ENCODE measurements at places on chromosomes 5 and 9. TPM values are rescaled to one million over a fixed set of nuclear protein-coding genes. Genes with fewer than 3 reads are reported as not detected.
A peak's percentile ranks its signal among the peaks of the same experiment; 100 is the strongest.

DNA sequence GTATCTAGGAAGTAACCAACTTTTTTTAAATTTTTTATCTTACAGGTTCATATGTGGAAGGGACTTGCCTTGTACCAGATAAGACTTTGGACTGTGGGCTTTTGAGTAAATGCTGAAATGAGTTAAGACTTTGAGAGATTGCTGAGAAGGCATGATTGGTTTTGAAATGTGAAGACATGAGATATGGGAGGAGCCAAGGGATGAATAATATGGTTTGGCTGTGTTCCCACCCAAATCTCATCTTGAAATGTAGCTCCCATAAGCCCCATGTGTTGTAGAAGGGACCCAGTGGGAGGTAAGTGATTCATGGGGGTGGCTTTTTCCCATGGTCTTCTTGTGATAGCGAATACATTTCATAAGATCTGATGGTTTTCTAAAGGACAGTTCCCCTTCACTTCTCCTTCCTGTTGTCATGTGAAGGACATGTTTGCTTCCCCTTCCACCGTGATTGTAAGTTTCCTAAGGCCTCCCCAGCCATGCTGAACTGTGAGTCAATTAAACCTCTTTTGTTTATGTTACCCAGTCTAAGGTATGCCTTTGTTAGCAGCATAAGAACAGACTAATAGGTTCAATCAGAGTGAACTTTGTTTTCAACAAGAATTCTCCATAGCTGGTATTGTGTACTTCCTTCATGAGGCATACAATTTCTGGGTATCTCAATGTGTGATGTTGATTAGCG lies 535.6 kb upstream of the MEF2C start:
- H3K27ac ChIP-seq: no peak overlapping the region
- DNase-seq: no peak
- H3K27me3 ChIP-seq: no peaks in the 10 kb centered on the region
- H3K4me3 ChIP-seq: no peak overlapping the region
- no peaks in the 10 kb centered on the region for H3K4me1 ChIP-seq

DNA sequence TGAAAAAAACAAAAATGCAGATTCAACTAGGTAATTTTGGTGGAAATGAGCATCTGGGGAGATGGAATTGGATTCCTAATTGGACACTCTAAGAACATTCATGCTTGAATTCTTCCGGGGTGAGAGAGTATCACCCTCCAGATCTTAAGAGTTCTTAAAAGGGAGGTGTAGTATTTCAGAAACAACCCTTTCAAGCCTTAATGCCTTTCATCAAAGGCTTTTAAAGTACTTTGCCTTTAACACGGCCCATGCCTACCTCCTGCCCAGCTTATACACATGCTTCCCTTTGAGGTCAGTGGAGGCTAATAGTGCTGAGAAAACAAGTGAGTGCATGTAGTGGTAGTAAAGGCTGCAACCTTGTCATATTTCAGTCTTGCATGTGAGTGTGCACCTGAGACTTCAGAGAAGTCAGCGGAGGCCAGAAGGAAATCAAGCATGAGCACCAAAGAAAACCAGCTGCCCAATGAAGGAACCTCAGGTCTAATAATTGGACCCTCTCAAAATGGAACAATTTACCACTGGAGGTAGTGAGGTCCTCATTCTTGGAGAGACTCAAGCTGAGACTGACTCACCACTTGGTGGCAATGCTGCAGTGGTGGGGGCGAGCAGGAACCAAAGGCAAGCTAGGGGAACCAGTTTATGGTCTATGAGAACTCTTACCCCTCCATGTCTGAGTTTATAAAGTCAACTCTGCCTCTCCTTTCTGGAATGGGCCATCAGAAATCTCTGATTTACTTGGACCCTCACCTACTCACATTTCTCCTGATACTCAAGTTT lies 98.4 kb upstream of the GDNF start:
- no peaks in the 10 kb centered on the region for H3K27me3 ChIP-seq
- H3K4me3 ChIP-seq: no peak overlapping the region
- H3K27ac ChIP-seq: no peak overlapping the region
- no peaks in the 10 kb centered on the region for H3K4me1 ChIP-seq

DNA sequence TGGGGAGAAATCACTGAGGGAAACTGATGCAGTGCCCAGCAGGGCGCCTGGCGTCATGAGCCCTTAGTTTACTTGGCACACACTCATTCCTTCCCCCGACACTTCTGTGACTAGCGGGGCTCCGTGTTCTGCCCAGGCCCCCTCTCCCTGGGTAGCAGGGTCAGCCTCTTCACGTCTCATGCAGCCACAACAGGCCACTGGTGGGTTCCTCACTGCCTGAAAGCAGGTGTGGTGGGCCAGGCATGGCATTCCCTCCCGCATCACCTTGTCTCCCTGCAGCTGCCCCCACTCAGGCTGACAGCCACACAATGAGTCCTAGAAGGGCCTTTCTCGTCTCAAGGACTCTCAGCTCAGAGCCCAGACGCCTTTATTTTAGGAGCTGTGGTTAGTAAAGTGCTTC lies 51.1 kb upstream of the CPLX2 start:
- no peaks in the 10 kb centered on the region for H3K36me3 ChIP-seq
- H3K4me3 ChIP-seq: no peak overlapping the region
- H3K27me3 ChIP-seq: no peaks in the 10 kb centered on the region

GRCh38 chr9:87276851-87277261 lies 220.8 kb upstream of the DAPK1 start:
- no peak for DNase-seq
- no peak overlapping the region for H3K27ac ChIP-seq
- no peaks in the 10 kb centered on the region for H3K36me3 ChIP-seq

Gene PCDHA4
- total RNA-seq: not detected

Gene RMRP
- 4,025 TPM for total RNA-seq

- no peaks in the 10 kb centered on the region for H3K36me3 ChIP-seq
- peaks cover 9% of the 10 kb centered on the region for H3K4me1 ChIP-seq
- peak overlapping the region; percentile 78 for H3K4me3 ChIP-seq
- H3K27me3 ChIP-seq: no peaks in the 10 kb centered on the region
- DNase-seq: no peak
Measured at GRCh38 chr5:118988866-118989180, 476 bp upstream of the DTWD2 start.

Gene TXNDC8
- total RNA-seq: not detected

DNA sequence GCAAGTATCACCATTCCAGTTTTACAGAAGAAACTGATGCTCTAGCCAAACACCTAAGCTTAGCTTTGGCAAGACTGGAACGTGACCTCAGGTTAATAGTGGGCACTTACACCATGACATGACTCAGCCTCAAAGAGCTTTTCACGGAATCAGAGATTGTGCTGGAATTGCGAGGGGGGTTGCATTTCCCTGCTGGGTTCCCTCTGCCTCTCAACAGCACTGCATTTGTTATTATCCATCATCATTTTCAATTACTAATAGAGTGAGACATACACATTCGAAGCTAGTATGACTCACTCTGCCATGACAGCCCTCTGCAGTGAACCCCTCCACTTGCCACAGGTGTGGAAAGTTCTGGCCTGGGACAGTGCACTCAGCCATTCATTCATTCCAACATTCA lies 8.0 kb downstream of the SPOCK1 start:
- H3K4me3 ChIP-seq: no peak overlapping the region
- H3K27me3 ChIP-seq: no peaks in the 10 kb centered on the region
- H3K27ac ChIP-seq: no peak overlapping the region
- H3K4me1 ChIP-seq: no peaks in the 10 kb centered on the region

Measured in HepG2 (cell line).